Breast epithelium (tissue), 4 donors: ENCODE measurements at places on chromosomes 13 and 19. TPM values are rescaled to one million over a fixed set of nuclear protein-coding genes. Genes with fewer than 3 reads are reported as not detected.
A peak's percentile ranks its signal among the peaks of the same experiment; 100 is the strongest.

The CKM gene
- total RNA-seq = not detected

GRCh38 chr19:30046522-30046921 is 104.5 kb downstream of the URI1 start:
- DNase-seq = no peak

DNA sequence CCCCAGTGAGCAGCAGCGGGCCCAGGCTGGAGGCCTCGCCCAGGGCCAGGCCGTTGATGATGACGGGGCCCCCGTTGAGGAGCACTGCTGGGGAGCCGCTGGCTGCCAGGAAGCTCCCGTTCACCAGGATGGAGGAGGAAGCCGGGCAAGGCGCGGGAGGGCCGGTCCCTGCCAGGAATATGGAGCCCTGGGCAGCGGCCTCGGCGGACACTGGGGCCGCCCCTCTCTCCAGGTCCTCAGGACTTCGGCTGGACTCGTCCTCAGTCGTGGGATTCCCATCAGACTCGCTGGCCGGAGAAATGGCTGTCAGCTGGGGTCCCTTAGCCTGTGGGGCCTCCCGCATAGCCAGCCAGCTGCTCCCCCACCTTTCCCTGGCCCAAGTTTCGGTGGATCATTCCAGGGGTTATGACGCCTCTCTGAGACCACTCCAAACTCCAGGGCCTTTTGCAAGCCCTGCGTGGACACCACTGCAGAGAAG is 2.1 kb downstream of the SIX5 start:
- no peak for DNase-seq

- DNase-seq = no peak
Observed at GRCh38 chr13:83162493-83162892, 719.8 kb downstream of the SLITRK1 start.

The RETN gene
- not detected for total RNA-seq

DNA sequence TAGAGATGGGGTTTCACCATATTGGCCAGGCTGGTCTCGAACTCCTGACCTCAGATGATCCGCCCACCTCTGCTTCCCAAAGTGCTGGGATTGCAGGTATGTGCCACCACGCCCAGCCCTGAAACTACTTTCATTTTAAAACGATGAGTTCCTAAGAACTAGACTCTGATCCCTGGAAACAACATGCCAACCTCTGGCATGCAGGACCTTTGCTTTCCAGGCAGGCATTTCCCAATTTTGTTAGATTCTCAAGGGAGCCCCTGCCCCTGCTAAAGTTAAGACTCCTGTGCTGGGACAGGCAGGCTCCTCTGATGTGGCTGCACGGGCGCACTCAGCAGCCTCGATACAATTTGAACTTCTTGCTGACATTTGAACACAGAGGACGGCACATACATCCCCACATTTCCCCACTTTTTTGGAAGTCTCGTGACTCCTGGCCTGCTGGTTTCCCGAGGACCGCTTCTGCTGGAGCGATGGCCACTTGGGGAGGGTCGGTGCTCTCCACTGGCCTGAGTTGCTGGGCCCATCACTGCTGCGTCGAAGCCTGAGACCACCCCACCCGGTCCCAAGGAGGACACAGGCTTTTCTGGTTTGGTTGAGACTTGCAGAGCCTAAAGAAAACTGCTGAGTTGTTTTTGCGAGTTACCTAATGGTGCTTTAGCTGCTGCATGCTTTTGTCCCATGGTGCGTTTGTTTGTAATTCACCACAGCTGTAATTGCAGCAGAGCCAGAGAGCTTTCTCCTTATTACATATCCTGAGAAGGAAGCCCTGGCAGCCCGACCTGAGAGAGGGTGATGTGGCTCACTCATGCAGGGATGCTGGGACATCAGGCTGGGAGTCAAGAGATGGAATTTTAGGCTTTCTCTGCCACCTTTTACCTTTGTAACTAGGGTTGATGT is 8.2 kb downstream of the ATP11A start:
- DNase-seq = peak; percentile 22

- no peak for DNase-seq
Observed at GRCh38 chr13:51155161-51155560, 44.1 kb upstream of the C13orf42 start.

GRCh38 chr13:27808851-27809550 is 16.7 kb downstream of the GSX1 start:
- no peak for DNase-seq

GRCh38 chr13:40776232-40776631 is 5.2 kb upstream of the MRPS31 start:
- DNase-seq = no peak

DNA sequence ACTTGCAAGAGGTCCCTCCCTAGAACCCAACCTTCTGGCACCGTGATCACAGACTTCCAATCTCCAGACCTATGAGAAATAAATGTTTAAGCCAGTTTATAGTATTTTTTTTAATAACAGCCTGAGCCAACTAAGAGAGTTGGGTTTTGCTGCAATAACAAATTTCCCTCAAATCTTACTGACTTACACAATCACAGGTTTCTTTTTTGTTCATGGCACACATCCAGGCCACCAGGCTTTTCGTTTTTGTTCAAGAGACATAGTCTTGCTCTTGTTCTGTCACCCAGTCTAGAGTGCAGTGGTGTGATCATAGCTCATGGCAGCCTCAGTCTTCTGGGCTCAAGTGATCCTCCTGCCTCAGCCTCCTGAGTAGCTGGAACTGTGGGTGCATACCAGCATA is 2.0 kb upstream of the SELENOV start:
- no peak for DNase-seq

DNA sequence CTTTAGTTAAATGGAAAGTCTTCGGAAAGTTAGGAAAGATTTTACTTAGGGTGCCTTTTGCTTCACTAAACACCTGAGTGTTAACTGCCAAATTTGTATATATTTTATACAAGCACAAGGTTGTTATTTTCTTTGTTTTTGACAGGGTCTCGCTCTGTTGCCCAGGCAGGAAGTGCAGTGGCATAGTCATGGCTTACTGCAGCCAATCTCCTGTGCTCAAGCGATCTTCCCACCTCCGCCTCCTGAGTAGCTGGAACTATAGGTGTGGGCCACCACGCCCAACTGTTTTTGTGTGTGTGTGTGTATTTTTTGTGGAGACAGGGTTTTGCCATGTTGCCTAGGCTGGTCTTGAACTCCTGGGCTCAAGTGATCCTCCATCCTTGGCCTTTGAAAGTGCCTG is 16.2 kb downstream of the KCTD4 start:
- DNase-seq = no peak

DNA sequence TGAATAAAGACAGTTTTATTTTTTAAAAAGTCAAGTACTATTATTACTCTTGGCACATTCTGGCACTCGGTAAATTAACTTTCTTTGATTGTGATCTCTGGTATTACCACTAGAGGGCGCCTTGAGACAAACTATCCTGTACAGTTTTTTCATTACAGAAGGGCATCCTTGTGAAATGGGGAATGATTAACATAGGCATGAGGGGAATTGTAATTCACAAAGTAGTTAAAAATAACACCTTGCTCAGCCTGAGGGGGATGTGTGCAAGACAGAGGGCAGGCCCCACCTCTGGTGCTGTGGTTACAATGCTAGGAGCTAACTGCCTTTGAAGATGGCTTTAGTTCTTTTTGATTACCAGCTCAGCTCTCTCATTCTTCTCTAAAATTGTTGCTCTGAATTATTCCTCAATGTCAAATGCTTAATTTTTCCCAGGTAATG is 24.2 kb upstream of the C1QTNF9B start:
- no peak for DNase-seq

DNA sequence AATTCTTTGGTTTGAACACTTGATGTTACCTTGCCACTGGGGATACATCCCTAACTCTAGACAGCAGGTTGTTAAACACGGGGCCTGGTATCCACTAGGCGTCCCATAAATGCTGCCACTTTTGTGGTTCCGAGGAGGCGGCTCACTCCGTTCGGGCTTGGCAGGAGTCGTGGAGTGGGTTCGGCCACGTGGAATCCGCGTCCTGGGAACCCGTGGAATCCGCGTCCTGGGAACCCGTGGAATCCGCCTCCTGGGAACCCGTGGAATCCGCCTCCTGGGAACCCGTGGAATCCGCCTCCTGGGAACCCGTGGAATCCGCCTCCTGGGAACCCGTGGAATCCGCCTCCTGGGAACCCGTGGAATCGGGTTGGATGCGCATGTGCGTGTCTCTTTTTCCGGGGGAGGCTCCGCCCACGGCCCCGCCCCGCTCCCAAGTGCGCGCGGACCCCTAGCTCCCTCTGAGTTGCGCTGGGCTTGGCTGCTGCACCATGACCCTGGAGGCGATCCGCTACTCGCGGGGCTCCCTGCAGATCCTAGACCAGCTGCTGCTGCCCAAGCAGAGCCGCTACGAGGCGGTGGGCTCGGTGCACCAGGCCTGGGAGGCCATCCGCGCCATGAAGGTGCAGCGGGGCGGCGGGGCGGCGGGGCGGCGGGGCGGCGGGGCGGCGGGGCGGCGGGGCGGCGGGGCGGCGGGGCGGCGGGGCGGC is at the start of gene MRI1:
TSS of gene MRI1 (plus strand) at position 422 of the 707 bp plus-strand sequence. CDS start at position 489, 67 bp downstream.
- DNase-seq = peak; percentile 59

The VAV1 gene
- total RNA-seq = 8.5 TPM

The TEX29 gene
- not detected for total RNA-seq

GRCh38 chr13:75612354-75612753 is 23.8 kb upstream of the LMO7 start:
- no peak for DNase-seq

The SHISA2 gene
- total RNA-seq = 43.8 TPM

- DNase-seq = no peak
Observed at GRCh38 chr13:97225533-97225932, 3.4 kb downstream of the MBNL2 start.

The CCDC122 gene
- 50.9 TPM for total RNA-seq

DNA sequence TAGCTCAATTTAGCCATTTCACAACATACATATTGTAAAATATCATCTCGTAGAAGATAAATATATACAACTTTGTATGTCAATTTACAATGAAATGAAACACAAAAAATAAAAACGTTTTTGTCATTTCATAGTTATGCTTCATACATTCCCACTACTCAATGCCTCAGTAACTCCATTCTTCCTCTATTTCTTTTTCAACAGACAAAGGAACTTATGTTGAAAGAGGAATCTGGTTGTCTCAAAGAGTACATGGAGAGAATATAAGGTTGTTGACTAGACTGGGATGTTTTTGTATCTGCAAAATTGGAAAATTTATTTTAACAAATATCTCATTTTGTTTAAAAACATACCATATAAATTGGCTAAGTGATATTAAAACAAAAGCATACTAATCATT is 12.8 kb downstream of the KCTD12 start:
- DNase-seq = no peak

- no peak for DNase-seq
Observed at GRCh38 chr19:33225458-33225926, at the start of gene SLC7A10. Gene SLC7A10, minus strand, starts transcription at chr19:33225850. Its CDS starts 147 bp downstream, at chr19:33225703.

GRCh38 chr13:60282186-60282585 is 114.8 kb upstream of the TDRD3 start:
- no peak for DNase-seq

DNA sequence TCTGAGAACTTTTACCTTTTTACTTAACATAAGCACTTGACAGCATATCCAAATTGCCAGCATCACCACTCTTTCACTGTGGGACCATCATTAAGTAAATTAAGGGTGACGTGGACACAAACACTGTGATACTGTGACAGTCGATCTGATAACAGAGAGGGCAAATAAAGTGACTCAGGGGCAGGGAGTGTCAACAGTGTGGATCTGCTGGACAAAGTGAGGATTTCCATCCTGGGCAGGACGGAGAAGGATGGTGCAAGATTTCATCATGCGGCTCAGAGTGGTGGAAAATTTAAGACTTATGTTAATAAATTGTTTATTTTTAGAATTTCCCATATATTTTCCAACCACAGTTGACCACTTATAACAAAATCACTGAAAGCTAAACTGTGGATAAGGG is 60.0 kb upstream of the WDFY2 start:
- DNase-seq = no peak

- DNase-seq = no peak
Observed at GRCh38 chr19:35436477-35437405, 11.3 kb upstream of the FFAR2 start.

The SLC7A9 gene
- 0.33 TPM for total RNA-seq

DNA sequence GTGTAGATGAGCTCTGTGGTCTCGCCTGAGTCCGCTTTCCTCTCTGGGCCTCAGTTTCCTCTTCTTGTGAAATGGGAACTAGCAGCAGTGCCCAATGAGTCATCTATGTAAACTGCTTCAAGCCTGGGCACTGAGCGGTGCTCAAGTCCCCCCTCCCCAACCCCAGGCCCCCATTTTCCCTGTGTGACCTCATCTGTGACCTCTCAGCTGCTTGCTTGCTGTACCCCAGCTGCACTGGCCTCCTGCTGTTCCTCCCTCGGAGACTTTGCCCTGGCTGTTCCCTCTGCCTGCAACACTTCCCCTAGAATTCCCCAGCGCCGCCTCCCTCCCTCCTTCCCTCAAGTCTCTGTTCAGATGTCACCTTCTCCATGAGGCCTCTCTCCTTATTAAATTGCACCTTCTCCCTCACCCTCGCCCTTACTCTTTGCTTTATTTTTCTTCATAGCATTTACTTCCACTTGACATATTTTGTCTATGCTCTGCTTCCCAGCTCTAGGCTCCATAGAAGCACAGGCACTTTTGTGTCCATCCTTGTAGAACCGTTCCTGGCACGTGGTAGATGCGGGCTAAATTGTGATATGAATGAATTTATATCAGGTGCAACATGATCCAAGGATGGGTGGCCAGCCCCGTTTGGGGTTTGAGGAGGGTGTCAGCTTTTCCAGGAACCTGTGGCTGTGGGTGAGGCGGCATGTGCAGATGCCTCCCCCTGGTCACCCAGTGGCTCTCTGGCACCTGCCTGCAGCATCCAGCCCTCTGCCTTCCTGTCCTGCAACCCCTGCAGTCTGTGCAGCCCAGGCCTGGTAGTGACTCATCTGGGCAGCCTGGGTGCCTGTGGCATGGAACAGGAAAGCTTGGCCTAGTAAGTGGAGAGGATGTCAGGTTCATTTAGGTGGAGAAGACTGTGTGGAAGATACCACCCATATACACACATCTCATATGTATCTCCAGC is 26.3 kb downstream of the SIPA1L3 start:
- no peak for DNase-seq

The GPR18 gene
- not detected for total RNA-seq

GRCh38 chr13:66926851-66927524 is 303.1 kb downstream of the PCDH9 start:
- DNase-seq = no peak
